ENCODE measurements at places on chromosomes 4 and X.

DNA sequence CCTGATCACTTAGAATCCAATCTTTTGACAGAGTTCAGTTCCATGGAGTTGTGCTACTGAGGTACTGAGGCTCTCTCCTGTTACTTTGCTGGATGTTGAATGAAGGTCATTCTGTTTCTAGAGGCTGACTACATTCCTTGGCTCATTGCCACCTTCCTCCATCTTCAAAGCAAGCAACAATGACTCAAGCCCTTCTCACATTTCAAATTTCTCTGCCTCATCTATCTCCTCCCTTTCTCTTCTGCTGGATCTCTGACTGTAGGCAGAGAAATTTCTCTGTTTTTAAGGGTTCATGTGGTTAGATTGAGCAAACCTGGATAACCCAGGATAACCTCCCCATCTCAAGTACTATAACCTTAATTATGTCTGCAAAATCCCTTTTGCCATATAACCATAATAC, 775.4 kb downstream of the STPG2 start:
- DNase-seq, result no peak

DNA sequence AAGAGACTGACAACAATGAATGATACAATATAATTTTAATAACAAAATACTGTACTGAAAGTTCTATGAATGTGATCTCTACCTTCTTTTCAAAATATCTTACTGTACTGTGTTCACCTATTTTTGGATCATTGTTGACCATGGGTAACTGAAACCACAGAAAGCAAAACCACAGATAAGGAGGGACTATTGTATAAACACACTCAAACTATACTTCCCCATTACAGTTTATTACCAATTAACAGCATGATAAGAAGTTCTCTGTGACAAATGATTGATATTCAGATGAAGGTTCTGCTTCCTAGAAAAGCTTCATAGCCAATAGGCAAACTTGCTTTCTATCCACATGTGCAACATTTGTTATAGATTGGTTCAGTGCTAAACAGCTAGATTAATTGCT, 50.1 kb downstream of the GABRG1 start:
- no peak for DNase-seq

DNA sequence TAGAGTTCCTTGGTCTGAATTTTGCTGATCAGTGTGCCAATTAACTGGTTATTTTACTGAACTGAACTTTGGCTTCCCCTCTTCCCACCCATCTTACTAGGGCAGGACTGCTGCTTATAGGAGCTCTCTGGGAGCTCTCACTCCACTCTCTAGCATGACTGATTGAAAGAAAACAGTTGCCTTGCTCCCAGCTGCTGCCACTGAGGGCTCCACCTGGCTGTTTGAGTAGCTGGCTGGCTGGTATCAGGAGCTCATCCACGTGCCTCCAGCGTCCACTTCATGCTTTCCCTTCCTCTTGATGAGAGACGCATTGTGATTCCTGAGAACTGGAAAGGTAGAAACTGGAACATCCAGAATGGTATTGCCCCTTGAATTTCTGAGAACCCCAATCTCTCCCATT, 73.0 kb upstream of the KLHL13 start:
- DNase-seq, result no peak

- DNase-seq, result no peak
Observed at GRCh38 chr4:122229857-122230256, 77.7 kb downstream of the BLTP1 start.

DNA sequence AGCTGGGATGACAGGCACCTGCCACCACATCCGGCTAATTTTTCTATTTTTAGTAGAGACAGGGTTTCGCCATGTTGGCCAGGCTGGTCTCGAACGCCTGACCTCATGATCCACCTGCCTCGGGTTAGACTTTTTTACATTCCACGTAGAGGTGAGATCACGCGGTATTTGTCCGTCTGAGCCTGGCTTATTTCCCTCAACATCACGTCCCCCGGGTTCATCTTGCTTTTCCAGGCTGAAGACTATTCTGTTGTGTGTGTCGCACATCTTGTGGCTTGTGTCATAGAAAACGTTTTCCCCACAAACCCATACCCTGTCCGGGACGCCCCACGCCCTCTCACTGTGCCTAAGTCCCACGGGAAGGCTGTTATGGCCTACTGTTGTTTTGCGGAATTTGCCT, 185.3 kb downstream of the CRLF2 start:
- peak; percentile 15 for DNase-seq

- no peak for DNase-seq
Observed at GRCh38 chr4:68250151-68250930, 4.8 kb upstream of the TMPRSS11B start.

GRCh38 chr4:149995134-149995756, 83.0 kb upstream of the DCLK2 start:
- DNase-seq, result no peak

- DNase-seq, result no peak
Observed at GRCh38 chrX:42485601-42486000, 292.4 kb downstream of the PPP1R2C start.

- DNase-seq, result no peak
Observed at GRCh38 chr4:158811216-158811540, 42.4 kb downstream of the FNIP2 start.

GRCh38 chr4:120658772-120659171, 263.8 kb downstream of the PRDM5 start:
- DNase-seq, result no peak

DNA sequence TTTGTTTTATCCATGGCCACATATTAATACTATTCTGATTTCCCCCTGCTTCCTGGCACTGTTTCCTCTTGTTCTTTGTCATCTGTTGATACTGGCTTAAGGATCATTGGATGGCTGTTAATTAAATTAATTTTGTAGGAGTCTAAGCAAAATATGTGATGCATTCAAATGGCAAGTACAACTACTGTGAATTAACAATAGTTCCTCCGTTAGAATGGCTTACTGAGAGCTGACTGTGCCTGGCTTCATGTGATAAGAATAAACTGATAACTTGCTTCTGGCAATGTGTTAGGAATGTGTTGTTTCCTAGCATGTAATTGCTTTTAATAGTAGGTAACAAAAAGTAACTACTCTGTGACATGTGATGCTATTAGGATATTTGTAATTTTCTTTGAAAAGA, 98.5 kb downstream of the RPA4 start:
- DNase-seq, result no peak

GRCh38 chr4:53646795-53647194, 55.5 kb upstream of the LNX1 start:
- DNase-seq, result no peak

DNA sequence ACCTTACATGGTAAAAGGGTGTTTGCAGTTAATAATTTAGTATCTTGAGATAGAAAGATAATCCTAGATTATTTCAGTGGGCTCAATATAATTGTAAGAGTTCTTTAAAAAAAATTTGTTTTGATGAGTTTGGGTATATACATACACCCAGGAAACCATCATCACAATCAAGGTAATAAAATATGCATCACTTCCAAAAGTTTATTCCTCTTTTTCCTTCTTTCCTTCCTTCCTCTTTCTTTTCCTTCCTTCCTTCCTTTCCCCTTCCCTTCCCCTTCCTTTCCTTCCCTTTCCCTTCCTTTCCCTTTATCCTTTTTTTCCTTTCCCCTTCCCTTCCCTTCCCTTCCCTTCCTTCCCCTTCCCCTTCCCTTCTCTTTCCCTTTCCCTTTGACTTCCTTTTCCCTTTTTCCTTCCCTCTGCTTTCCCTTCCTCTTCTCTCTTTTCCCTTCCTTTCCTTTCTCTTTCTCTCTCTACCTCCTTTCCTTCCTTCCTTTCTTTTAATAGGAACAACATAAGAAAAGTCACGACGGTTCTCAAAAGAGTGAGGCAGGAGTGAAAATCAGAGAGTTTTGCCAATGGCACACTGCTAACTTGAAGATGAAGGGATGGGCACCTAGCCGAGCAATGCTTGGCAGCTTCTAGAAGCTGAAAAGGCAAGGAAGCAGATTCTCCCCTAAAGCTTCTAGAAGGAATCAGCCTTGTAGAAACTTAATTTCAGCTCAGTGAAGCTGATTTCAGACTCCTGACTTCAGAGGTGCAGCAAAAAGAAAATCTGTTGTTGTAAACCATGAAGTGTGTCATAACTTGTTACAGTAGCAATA, 2050.2 kb upstream of the AGA start:
- no peak for DNase-seq

DNA sequence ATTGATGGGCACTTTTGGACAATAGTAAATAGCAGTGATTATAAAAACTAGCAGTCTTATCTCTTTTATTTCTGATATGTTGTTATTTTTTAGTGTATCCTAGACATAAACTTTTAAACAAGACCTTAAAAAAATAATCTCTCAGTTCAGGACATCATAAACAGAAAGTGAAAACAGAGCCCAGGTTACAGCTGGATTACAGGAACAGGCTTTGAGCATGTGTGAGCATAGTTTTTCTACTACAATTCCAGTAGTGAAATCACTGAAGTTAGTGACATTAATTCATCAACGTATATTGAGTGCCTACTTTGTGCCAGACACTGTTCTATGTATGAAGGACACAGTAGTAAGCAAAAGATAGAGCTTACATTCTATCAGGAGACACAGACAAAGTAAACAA, 16.9 kb downstream of the TRIM75 start:
- DNase-seq, result no peak

GRCh38 chrX:38636949-38637819, 75.8 kb downstream of the TSPAN7 start:
- no peak for DNase-seq

DNA sequence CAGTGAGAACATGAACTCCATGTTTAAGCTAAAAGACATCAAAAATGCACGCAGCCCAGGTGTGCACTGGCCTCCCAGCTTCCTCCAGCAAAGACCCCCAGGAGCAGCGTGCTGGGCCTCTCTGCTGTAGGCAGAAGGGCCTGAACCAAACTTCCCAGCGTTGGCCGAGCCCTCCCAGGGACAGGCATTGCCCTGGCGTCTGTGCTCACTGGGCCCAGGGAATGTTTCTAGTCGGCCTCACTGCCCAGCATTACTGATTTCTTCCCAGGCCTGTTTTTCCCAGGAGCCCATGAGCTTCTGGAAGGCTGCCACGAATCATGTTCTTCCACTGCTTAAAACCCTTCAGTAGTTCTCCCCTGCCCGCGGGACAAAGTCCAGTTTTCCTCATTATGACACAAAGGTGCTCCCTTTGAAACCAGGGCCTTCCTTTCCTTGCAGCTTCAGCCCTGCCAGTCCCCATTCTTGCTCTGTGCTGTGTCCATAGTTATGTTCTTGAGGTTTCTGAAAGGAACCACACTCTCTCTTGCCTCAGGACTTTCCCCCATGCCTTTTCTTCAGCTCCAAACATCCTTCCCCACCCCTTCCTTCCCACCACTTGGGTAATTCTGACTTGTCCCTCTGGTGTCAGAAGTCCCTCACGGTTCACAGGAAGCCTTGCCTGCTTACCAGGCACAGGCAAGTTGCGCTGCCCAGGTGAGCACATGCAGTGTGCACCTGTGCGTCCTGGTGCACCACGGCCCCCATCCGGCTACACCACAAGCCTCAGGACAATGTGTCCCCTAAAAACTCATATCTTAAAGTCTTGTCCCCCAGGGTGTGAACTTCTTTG, 93.4 kb upstream of the ENPP6 start:
- DNase-seq, result no peak

DNA sequence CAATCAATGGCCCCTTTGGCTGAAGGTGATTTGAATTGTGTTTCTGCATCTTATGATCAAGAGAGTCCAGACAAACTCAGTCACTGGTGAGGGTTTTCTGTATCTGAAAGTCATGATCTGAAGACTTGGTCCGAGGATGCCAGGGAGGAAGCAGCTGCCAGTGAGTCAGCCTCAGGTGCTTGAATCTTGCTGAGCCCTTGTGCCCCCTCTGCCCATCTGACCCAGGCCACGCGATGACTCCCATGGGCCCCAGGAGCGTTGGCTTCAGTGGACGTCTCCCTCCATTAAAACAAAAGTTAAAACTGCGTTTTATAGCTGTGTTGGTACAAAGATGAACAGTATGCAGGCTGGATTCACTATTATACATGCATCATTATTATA, 62.0 kb downstream of the HTRA3 start:
- no peak for DNase-seq

GRCh38 chr4:55159851-55160250, 34.5 kb upstream of the KDR start:
- no peak for DNase-seq

DNA sequence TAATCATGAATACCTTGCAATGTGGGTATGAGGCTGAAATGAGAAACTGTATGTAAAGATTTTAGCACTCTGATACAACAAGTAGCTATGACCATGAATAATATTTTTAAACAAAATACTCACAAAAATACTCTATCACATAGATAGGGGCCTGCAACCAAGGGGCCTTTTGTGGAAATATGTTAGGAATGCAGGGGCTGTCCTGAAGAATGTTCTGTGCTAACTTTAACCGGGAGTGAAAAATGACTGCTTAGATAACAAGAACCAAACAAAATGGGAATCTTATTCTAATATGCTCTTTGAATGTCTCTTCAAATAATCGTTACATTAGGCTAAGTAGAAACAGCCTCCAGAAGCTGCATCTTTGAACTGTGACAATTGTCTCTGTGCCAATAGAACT, 37.9 kb upstream of the GYPA start:
- DNase-seq, result no peak

- no peak for DNase-seq
Observed at GRCh38 chr4:35559559-35560365, 684.6 kb downstream of the ARAP2 start.

Data from GDM1 (cell line).